ENCODE measurements at places on chromosomes 16 and 17.

- DNase-seq, result no peak
These were observed 43.9 kb upstream of the RCVRN start for GRCh38 chr17:9948928-9949327.

DNA sequence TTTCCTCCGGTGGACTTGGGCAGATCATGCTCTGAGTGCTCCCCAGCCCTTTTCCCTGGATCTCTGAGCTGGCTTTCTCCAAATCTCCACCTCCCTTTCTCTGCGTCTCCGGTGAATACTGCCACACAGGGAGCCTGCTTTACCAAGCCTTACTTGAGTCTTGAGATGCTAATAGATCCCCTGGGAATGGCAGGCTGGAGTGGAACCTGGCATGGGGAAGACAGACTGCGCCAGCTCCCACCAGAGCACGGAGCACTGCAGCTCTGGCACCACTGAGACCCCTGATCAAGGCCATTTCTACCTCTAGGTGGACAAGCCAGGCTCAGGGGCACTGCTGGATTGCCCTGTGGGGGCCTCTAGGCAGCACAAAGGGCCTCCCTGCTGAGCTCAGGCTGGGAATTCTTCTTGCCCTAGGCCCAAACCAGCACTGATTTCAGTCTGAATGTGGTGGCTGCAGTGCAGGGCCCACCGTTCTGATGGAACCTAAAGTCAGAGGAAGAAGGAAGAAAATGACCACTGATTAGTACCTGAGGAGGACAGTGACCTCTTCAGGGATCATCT, 74.3 kb upstream of the CRHR1 start:
- no peak for DNase-seq

- no peak for DNase-seq
These were observed at the start of gene LCAT for GRCh38 chr16:67943619-67944504. TSS of gene LCAT (minus strand) at chr16:67944120. CDS start at chr16:67944101, 19 bp downstream.

DNA sequence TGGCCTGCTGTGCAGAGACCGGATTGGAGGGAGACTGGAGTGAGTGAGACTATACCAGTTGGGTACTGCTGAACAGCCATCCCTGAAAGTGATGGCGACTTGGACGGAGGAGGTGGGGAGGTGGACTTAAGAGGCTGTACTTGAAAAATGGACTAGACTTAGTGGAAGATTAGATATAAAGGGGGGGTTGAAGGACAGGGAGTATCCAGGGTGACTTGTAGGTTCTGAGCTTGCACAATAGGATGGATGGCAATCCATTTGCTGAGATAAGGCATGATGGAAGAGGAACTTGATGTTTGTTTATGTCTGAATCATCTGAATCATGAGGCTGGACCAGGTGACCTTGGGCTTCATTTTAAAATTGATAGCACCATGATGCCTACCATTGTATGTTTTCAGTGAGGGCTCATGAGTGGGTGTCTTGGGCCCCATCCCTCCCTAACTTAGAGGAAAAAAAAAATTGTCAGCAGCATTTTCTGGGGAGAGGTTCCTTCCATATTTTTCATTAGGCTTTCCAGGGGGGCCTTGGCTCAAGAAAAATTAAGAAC, 41.2 kb downstream of the PRKCA start:
- no peak for DNase-seq

DNA sequence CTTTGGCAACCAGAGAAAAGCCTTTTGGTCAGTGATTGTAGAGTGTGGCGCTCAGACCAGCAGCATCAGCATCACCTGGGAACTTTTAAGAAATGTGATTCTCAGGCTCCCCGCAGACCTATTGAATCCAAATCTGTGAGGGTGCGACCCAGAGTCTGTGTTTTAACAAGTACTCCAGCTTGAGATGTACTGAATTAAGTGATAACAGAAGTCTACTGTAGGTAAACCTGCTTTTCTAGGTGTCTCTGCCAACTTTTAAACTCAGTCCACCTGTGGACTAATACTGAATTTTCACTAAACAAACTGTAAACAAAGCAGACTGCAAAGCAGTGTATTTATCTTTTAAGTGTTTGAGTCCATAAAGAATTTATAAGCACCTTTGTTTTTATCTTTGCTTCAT, 43.6 kb downstream of the NUP93 start:
- DNase-seq, result no peak

- peak; percentile 90 for DNase-seq
These were observed 48.0 kb upstream of the ZFHX3 start for GRCh38 chr16:73095885-73096421.

GRCh38 chr16:72159386-72159785, 12.6 kb downstream of the PMFBP1 start:
- DNase-seq, result no peak

DNA sequence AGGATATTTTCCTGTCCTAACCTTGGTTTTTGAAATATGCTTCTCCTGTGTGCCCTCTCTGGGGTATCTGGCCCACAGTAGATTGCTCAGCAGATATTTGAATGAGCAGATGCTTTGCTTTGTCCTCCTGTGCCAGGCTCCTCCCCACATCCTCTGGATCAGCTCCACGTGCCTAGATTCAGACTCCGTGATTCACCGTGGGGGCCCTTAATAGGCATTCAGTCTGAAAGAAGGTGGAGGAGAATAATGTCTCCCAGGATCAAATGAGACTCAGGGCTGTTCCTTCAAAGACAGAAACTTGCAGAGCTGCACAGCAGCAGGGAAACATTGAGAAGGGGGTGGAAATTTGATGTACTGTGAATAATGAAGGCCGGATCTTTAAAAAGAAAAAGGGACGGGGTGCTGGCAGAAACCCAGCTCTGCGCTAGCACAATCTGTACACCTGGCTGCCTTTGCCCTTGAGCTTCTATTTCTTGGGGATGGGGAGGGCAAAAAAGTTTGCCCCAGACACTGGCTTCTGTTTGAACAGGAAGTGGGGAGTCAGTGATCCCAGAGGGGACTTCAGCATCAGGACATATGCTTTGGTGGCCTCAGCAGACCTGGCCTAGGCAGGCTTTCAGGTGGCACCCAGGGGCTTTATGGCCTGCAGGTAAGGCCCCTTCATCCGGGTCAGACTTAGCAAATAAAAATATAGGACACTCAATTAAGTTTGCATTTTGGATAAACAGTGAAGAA, 15.9 kb upstream of the SLC12A3 start:
- peak; percentile 74 for DNase-seq

- DNase-seq, result peak; percentile 86
These were observed 452.2 kb downstream of the KCNJ2 start for GRCh38 chr17:70621566-70621965.
